Activated CD8-positive, alpha-beta memory T cell treated with anti-CD3 and anti-CD28 coated beads, Interleukin-2, amount 10 ng/mL, durations not matched to agents 7 days and 5 days (primary cell): ENCODE measurements at places on chromosomes 1 and 21. TPM values are rescaled to one million over a fixed set of nuclear protein-coding genes. Genes with fewer than 3 reads are reported as not detected.

The PLA2G2C gene
- not detected for total RNA-seq

The CSF3R gene
- not detected for total RNA-seq

The MANEAL gene
- total RNA-seq = 4.5 TPM

The ARHGEF16 gene
- total RNA-seq = not detected

The CDC42BPA gene
- 1.3 TPM for total RNA-seq

The FAM89A gene
- 9.8 TPM for total RNA-seq

The TSPAN2 gene
- 1.2 TPM for total RNA-seq

The MSH4 gene
- 0.47 TPM for total RNA-seq

The PLPPR5 gene
- not detected for total RNA-seq

The SPRR4 gene
- total RNA-seq = not detected

The KRTAP13-4 gene
- total RNA-seq = not detected

The LIPI gene
- not detected for total RNA-seq

The GPR37L1 gene
- total RNA-seq = not detected

The TRIM62 gene
- total RNA-seq = 9.9 TPM

The GBP7 gene
- 0.28 TPM for total RNA-seq

The PYCR2 gene
- total RNA-seq = 103 TPM

The RHEX gene
- total RNA-seq = not detected

The DMBX1 gene
- total RNA-seq = 0.15 TPM

The OR2M3 gene
- total RNA-seq = not detected

The MAST2 gene
- total RNA-seq = 35.6 TPM

The KRTAP12-2 gene
- total RNA-seq = not detected

The CAPN2 gene
- 255 TPM for total RNA-seq
